ENCODE measurements at places on chromosomes 5 and 9.
A peak's percentile ranks its signal among the peaks of the same experiment; 100 is the strongest.

GRCh38 chr5:172758077-172758833, 12.7 kb downstream of the DUSP1 start:
- peak; percentile 85 for ATAC-seq

- ATAC-seq, result no peak
Measured at GRCh38 chr5:154518438-154518867, 40.4 kb upstream of the HAND1 start.

DNA sequence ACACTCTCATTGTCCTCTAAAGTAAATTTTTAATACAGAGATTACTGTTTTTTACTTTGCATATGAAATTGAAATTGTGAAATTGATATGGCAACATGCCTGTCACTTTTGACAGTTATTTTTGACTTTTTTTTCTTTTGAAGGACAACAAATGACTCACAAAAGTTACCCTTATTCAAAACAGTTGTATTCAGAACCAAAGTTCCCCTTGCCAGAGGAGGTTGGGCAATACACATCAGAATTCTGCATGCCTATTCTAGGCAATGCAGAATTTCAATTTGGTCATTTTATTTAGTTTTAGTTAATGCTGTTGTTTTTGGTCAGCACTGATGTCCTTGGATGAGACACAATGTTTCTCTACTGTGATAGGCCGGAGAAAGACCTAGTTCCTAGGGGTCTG, 299.1 kb upstream of the PRR16 start:
- no peak for ATAC-seq

- no peak for ATAC-seq
Measured at GRCh38 chr5:139699351-139699750, 51.2 kb downstream of the CXXC5 start.

- no peak for ATAC-seq
Measured at GRCh38 chr5:4124221-4124970, 528.8 kb downstream of the IRX1 start.

DNA sequence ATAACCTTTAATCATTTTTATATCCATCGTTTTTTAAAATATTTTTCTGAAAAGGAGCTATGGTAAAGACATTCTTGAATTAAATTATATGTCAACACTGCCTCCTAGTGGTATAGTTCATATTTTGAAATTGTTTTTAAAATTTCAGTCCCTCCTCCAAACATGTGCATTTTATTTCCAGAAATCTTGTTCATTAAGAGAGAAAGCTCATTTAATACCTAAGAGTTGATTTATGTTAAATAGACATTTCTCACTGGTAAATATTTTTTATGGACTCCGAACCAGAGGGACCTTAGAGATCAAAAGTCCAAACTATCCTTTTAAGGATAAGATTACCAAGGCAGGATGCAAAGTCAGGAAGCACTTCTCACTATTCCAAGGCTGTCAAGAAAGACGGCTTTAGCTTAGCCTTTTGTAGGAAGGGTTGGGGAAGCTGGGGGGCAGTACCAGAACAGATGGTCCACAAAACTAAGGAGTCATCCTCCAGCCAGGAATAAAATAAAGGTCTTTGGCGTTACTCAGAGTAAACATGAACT, 21.6 kb downstream of the BHMT start:
- ATAC-seq, result peak; percentile 56

GRCh38 chr9:126043681-126044080, 282.9 kb upstream of the MVB12B start:
- ATAC-seq, result no peak

GRCh38 chr9:21160178-21160577, 6.3 kb downstream of the IFNA21 start:
- ATAC-seq, result no peak

- no peak for ATAC-seq
Measured at GRCh38 chr5:38257308-38258041, 884 bp upstream of the EGFLAM start.

GRCh38 chr9:77600810-77601209, 47.3 kb downstream of the GNA14 start:
- ATAC-seq, result no peak

- no peak for ATAC-seq
Measured at GRCh38 chr9:96502539-96503373, 52.8 kb downstream of the HABP4 start.

DNA sequence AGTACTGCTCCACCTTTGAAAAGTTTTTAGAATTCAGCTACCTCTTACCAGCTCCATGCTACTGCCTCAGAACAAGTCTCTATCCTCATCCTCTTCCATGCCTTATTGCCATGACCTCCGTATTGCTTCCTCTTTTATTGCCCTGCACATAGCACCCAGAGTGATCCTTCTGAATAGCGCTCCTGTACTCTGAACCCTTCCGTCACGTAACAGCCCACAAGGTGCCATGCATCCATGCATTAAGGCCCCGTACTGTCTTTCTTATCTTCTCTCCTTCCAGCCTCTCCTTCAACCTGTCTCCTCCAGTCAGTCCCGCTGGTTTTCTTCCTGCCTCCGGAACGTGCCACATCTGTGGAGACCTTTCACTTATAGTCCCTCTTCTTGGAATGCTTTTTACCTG, 273.3 kb upstream of the SEMA6A start:
- no peak for ATAC-seq

GRCh38 chr5:109907189-109907588, 217.5 kb downstream of the MAN2A1 start:
- ATAC-seq, result no peak

GRCh38 chr9:33265211-33265865, 489 bp downstream of the CHMP5 start:
- ATAC-seq, result no peak

GRCh38 chr5:79001471-79001870, 16.4 kb upstream of the ARSB start:
- no peak for ATAC-seq

GRCh38 chr9:72980600-72981265, 27.9 kb upstream of the ALDH1A1 start:
- ATAC-seq, result no peak

GRCh38 chr9:94639061-94639998, at the start of gene FBP1:
Gene FBP1 (minus strand): TSS chr9:94639518. CDS start chr9:94639310, 208 bp downstream.
- ATAC-seq, result peak; percentile 63

GRCh38 chr9:131487621-131488031, 15.1 kb upstream of the POMT1 start:
- no peak for ATAC-seq

- no peak for ATAC-seq
Measured at GRCh38 chr9:134423749-134424148, 97.5 kb downstream of the RXRA start.

GRCh38 chr5:72951671-72952468, 4.0 kb upstream of the FCHO2 start:
- peak; percentile 39 for ATAC-seq

GRCh38 chr5:116883875-116884274, 309.3 kb upstream of the SEMA6A start:
- ATAC-seq, result no peak

DNA sequence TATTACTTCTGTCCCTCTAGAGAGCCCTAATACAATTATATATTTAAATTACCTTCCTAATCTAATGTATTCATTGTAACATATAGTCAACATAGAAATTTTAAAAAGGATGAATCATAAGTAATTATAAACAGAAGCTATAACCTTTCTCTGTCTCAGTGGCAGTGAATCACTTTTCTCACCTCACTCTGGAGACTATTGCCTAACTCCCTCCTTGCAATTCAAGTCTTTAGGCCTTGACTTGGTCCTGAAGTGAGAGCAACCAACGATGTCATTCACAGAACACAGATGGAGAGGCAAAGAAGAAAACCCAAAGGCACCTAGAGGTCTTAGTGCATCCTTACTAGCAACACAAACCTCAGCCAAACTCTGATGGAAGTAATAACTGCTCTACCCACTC, 133.3 kb upstream of the DPYSL3 start:
- peak; percentile 60 for ATAC-seq

DNA sequence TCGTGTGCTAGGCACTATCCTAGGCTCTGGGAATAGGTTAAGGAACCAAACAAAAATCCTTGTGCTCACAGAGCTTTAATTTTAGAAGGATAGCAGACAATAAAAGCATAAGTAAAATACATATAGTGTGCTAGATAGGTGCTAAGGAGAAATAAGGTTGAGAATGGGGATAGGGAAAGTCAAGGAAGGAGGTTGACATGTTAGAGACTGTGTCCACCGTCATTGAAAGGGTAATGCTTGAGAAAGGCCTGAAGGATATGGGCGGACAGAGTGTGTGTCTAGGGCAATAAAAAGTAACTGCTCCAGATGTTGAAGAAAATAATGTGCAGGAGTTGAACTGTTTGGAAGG, 482 bp upstream of the TDRD7 start:
- ATAC-seq, result no peak

GRCh38 chr5:108046955-108047670, 334.8 kb downstream of the FBXL17 start:
- ATAC-seq, result no peak

- ATAC-seq, result no peak
Measured at GRCh38 chr9:133248726-133249295, 26.2 kb downstream of the ABO start.

GRCh38 chr9:79046401-79046800, 525.4 kb upstream of the TLE4 start:
- ATAC-seq, result no peak

- ATAC-seq, result no peak
Measured at GRCh38 chr5:122756264-122756911, 18.5 kb upstream of the SNX2 start.

DNA sequence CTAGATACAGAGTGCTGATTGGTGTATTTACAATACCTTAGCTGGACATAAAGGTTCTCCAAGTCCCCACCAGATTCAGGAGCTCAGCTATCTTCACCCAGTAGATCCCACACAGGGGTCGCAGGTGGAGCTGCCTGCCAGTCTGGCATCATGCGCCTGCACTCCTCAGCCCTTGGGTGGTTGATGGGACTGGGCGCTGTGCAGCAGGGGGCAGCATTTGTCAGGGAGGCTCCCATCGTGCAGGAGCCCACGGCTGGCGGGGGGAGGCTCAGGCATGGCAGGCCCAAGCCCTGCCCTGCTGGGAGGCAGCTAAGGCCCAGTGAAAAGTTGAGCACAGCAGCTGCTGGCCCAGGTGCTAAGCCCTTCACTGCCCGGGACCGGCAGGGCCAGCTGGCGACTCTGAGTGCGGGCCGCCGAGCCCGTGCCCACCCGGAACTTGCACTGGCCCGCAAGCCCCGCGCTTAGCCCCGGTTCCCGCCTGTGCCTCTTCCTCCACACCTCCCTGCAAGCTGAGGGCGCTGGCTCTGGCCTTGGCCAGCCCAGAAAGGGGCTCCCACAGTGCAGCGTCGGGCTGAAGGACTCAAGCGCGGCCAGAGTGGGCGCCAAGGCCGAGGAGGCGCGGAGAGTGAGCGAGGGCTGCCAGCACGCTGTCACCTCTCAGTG, 314.1 kb upstream of the ATP10B start:
- ATAC-seq, result no peak

- ATAC-seq, result no peak
Measured at GRCh38 chr5:68182094-68182493, 33.5 kb upstream of the PIK3R1 start.

- ATAC-seq, result no peak
Measured at GRCh38 chr5:103340717-103341388, 82.3 kb downstream of the MACIR start.

GRCh38 chr5:38809388-38810359, 36.1 kb upstream of the OSMR start:
- peak; percentile 84 for ATAC-seq

- no peak for ATAC-seq
Measured at GRCh38 chr5:179497636-179498340, 52.6 kb upstream of the RUFY1 start.

DNA sequence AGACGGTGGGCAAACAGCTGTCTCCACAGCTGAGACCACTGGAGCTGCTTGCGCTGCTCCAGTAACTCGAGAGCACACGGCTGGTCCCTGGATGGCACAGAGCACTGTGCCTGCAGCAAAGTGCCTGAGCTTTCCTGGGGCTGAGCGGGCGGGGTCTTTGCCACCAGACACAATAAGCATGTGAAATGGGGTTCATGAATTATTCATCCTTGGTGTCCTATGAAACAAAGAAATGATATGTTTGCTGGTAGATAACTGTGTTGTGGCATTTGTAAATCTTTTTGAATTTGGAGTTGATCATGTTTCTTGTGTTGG, 151.7 kb upstream of the MPDZ start:
- no peak for ATAC-seq

- ATAC-seq, result no peak
Measured at GRCh38 chr9:3721096-3721495, 195.3 kb upstream of the RFX3 start.
